ENCODE measurements at places on chromosomes 11 and 22.
A peak's percentile ranks its signal among the peaks of the same experiment; 100 is the strongest.

DNA sequence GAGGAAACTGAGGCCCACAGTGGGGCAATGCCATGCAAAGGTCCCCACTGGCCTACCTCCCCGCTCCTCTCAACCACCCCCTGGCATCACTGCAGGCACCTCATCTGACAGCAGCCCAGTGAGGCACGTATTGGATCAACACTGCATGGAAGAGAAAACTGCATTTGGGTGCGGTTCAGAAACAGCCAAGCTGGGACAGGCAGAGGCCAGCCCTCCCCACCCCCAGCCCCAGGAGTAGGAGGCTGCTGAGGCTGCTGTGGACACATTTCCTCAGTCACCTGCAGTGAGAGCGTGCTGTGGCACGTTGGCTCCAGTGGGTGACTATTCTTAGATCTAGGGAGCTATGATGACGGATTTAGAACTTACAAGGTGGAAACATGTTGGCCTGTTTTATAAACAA, 63.7 kb downstream of the KCNC1 start:
- DNase-seq, result no peak

- DNase-seq, result no peak
These were observed 3.8 kb downstream of the ABCG4 start for GRCh38 chr11:119152604-119153003.

GRCh38 chr11:92457250-92457649, 232.6 kb downstream of the FAT3 start:
- no peak for DNase-seq

- DNase-seq, result no peak
These were observed 31.9 kb downstream of the ATG13 start for GRCh38 chr11:46649180-46649738.

DNA sequence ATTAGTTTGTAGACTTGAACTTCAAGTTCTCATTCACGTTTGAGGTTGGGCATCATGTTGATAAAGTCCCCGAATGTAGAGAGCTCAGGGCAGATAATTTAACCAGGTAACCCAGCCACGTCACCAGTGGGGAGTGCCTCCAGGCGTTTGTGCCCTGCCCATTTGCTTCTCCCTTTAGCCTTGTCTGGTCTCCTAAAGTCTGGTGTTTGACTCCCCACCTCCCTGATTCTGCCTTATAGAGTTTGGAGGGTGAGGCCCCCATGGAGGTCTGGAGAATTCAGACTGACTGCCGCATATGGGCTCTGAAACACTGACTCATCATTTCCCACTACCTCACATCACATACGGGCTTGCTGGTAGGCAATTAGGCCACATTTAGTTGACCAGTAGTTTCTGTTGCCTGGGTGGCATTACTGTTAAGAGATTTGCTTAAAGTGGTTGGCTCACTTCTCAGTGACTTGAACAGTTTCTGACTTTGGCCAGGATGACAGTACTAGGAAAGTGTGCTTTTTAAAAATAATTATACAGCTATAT, 99.3 kb upstream of the GAL start:
- no peak for DNase-seq

DNA sequence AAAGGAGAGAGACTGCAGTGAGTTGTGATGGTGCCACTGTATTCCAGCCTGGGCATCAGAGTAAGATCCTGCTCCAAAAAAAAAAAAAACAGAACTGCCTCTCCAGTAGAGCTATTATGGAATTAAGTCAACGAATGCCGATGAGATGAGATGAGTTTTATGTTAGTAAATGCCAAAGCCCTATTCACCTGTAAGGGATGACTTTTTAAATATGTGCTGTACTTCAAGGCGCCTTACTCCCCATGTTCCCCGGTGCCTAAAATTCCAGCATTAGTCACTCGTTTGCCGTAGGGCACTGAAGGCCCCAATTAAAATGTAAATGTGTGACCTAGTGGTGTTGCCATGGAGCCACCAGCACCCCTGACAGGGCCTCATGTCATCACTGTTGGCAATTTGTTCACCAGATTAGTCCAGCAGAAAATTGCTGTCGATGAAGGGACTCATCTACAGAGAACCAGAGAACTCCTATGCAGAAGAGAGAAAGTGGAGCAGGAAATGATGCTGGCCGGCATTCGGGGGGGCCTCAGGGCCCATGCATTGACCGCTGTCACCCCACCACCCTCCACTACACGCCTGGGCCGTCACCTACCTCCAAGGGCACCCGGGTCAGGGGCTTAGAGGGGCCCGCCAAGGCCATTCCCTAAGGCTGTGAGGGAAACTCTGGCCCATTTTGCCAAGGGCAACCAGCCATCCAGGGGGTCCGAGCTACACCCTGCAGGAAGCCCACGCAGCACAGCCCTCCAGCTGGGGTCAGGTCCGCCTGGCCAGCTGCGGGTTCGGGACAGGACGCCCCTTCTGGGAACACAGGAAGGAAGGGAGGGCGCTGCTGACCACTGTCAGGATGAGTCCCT, 17.8 kb downstream of the LIF start:
- no peak for DNase-seq

DNA sequence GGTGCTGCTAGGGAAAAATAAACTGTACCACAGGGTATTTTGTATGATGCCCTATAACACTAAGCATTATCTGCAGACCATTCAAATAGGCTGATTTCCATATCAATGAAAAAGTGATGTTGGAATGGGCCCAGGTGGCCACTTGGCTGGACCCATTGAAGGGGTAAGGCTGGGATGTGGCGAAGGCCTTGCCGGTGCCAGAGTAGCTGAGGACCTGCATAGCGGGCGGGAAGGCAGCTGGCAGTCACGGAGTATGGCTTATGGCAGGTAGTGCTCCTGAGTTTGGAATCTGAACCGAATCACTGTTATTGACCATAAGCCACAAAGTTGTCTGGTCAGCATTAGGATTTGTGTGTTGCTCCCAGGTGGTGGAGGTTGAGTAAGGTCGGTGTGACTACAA, 131.0 kb downstream of the MICAL2 start:
- no peak for DNase-seq

DNA sequence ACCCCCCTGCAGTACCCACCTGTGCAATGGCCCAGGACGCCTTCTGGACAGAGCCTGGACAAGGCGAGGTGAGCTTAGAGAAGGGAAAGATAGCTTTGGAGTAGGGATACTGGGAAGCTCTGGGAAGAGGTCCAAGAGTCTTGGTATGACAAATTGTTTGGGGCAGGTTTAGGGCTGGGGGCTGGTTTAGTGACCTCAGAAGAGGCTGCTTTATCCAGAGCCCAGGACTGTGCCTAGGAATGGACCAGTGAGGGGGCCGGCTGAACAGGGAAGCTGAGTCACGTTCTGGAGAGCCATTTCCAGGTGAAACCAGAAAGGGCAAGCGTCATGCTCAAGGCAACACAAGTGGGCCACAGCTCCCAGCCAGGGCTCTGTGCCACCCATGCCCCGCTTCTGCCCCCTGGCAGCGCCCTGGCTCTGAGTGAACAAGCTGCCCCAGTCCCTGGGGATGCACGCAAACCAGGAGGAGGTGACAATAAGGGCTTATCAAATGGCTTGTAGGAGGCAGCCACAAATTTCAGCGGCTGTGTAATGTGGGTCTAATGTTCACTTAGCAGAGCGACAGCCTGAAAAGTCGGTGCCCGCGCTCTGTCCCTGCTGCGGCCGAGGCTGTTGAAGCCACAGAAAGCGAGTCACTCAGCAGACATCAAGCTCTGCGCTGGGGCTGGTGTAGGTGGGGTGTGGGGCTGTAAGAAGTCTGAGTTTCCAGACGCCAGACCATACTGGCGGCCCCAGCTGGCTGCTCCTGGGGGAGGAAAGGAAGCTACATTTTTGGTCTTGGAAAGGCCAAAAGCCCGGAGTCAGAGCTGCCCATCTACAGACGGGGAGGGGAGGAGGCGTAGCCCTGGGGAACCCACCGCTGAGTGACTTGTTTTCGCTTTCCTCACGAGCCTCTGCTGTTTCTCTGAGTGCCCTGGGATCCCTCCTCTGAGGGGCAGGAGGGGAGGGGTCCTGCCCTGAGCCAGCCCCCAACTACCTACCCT, 18.3 kb upstream of the SYT7 start:
- DNase-seq, result no peak

GRCh38 chr11:102109896-102110760, at the start of gene YAP1:
YAP1 (plus strand) TSS chr11:102110447; CDS start chr11:102110849, 402 bp downstream.
- DNase-seq, result peak; percentile 27

DNA sequence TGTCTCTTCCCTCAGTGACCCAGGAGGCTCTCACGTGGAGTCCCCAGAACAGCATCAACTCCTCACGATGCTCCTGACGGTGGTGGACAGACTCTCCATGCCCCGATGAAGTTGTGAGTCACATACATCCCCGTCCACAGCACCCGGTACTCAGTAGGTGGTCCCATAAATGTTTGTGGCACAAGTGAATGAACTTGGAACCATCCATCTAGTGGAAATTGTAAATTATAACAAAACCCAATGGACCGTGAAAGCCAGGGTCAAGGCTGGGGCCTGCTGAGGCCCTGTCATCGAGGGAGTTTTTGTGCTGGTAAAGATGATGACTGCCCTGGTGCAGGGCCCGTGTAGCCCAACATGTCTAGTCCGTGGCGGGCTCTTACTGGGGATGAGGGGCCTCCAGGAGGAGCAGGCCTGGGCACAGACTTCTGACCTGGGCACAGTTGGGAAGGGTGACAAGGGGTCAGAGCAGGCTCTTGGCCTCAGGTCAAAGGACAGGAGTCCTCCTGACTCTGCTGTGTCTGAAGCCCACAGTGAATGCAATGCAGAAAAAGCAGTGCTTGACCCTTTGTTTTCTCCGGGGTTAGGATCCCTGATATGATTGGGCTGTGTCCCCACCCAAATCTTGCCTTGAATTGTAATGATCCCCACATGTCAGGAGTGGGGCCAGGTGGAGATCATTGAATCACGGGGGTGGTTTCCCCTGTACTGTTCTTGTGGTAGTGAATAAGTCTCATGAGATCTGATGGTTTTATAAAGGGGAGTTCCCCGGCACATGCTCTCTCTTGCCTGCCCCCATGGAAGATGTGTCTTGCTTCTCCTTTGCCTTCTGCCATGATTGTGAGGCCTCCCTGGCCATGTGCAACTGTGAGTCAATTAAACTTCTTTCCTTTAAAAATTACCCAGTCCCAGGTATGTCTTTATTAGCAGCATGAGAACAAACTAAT, 20.0 kb upstream of the SMIM38 start:
- no peak for DNase-seq

- DNase-seq, result no peak
These were observed 21.1 kb downstream of the TEAD1 start for GRCh38 chr11:12695221-12695794.

GRCh38 chr11:69493931-69494821, 12.7 kb downstream of the LINC01488 start:
- no peak for DNase-seq

GRCh38 chr11:121089566-121089965, 11.5 kb upstream of the TECTA start:
- DNase-seq, result no peak

DNA sequence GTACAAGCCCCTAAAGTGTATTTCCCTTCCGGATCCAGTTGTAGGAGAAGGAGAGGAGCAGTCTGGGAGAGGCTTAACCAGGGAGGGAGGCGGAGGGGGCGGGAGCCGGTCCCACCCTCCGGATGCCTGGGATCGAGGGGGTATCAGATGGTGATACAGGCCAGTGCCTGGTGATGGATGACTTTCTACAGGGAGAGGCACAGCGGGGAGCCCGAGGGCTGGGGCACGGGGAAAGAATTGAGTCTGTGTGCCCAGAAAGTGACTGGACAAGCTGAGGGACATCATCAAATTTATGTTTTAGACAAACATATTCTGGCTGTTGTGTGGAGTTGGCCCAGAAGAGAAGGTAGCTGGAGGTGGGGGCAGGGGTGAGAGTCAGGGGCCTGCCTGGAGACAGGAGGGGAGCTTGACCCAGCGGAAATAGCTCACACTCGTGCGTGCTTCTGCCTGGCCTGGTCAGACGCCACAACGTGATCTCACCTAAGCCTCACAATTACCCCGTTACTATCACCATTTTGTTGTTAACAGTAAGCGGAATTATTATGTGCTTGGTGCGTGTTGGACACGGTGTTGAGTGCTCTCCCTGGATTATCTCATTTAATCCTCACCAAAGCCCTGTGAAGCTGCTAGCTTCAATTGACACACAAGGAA, 42.4 kb downstream of the AMPD3 start:
- DNase-seq, result no peak

DNA sequence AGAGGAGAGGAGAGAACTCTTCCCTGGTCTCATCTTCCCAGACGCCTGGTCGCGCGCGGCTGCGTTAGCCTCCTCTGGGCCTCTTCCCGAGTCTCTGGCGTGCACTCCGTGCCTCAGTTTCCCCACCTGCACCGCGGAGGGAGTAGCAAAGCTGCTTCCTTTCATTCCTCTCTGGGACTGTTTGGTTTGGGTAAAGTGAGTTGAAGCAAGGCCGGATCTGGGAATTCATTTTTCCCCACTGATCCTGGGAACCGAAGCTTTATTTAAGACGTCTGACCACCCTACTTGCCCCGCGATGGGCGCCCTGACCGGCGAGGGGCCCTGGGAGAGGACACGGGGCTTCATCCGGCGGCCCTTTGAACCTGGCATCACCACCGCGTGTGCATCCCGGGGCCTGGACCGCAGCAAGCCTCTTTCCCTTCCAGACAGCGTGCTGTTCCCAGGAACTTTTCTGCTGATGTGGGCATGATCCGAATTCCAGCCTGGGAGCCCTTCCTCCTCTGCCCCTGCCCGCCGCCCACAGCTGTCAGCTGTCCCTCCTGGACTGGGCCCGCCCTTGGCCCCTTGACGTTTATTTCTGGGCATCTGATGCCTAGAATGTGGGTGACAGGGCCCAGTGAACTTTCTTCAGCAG, 758 bp downstream of the LDLRAD3 start:
- DNase-seq, result no peak

GRCh38 chr11:78820741-78821140, 246.1 kb upstream of the NARS2 start:
- no peak for DNase-seq

- no peak for DNase-seq
These were observed 73.5 kb downstream of the TIMP3 start for GRCh38 chr22:32874976-32875375.

DNA sequence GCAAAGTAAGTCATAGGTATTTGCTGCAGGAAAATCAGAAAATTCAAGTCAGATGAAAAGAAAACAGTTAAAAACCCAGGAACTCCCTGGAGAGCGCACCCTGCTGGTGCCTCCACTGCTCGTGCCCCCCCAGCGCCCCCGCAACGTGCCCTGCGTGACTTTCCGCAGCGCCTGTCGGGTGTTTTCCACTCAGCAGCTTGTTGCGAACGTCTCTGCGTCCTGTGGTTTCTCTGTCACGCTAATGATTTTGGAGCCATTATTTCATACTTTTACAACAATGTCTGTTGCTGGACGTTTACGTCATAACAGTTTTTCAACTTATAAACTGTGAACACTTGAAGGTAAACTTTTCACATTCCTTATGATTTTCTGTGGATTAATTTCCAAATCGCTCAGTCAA, 5.0 kb downstream of the CRELD2 start:
- no peak for DNase-seq

- DNase-seq, result no peak
These were observed 2.1 kb upstream of the PTPRCAP start for GRCh38 chr11:67439321-67440228.

- no peak for DNase-seq
These were observed 433.0 kb downstream of the INSC start for GRCh38 chr11:15547685-15548084.

DNA sequence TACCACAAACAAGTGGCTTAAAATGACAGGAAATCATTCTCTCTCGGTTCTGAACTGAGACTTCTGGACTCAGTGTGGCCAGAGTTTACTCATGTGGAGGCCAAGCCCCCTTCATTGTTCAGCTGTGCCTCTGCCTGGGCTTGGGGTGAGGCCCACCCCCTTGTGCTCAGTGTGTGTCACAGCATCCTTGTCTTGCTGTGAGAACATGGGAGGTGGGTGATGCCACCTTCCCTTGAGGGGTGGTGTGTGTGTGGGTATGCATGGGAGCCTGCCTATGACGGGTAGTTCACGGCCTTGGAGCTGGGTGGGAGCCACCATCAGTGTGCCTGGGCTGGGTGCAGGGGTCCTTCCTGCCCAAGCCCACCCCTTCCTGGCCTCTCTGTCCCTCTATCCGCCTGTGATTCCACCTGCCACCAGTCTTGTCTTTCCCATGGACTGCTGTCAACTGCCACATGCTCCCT, 101.7 kb downstream of the MORC2 start:
- no peak for DNase-seq
